ENCODE measurements at places on chromosomes 16 and 17.

GRCh38 chr17:32910769-32911168 lies 17.2 kb upstream of the TMEM98 start:
- no peak for DNase-seq

- no peak for DNase-seq
Measured at GRCh38 chr16:67248073-67248400, 742 bp upstream of the SLC9A5 start.

GRCh38 chr17:35089586-35090296 lies 26.2 kb upstream of the RFFL start:
- no peak for DNase-seq

GRCh38 chr17:66605541-66605940 lies 229.4 kb upstream of the CACNG5 start:
- DNase-seq = no peak

DNA sequence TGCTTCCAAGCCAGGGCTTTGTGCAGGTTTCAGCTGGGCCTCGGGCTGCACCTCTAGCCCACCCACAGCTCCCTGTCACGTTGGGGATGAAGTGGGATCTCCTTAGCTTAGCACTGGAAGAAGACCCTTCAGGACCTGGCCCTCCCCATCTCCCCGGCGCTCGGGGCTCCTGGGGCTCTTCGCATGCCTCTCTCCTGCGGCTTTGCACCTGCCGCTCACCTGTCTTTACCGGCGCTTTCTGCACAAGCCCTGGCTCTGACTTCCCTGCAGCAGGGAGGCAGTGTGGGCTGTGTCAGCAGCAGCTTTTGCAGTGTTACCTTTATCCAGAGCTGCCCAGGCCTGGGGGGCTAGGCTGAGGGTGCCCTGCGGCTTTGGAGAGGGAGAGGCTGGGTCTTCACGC lies 52.3 kb downstream of the NT5M start:
- no peak for DNase-seq

GRCh38 chr16:4053301-4053845 lies 62.9 kb downstream of the ADCY9 start:
- no peak for DNase-seq

GRCh38 chr16:81604960-81605383 lies 160.4 kb downstream of the CMIP start:
- DNase-seq = no peak

GRCh38 chr17:51366866-51367265 lies 106.5 kb downstream of the UTP18 start:
- no peak for DNase-seq

DNA sequence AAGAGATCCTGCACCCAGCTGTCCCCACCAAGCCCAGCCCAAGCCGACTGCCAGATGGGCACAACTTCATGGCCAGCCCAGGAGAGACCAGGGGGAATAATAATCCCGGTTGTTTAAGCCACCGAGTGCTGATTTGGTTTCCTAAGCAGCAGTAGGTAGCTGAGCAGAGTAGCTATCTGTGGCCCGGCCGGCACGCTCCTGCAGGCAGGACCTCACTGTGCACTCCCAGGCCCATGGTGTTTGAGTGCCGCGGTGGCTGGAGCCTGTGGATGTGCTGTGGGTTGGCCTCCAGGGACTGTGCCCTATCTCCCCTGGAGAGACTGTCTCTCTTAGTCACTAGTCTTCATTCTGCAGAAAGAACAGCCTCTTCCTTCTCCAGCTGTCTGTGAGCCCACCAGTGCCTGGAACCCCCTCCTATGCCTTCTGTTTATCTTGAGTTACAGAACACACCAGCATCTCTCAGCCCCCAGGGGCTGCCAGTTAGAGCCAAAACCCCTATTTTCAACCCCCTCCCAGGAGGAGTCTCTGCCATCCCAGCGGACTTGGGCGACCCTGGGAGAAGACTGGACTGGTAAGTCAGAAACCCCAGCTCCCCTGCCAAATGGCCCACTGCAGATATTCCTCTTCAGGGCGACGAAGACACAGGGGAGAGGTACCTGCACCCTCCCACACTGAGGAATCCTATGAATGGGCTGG lies 152.0 kb downstream of the SDK2 start:
- DNase-seq = no peak

GRCh38 chr17:79919862-79920720 lies 80.9 kb upstream of the CBX4 start:
- no peak for DNase-seq

- DNase-seq = no peak
Measured at GRCh38 chr16:85002099-85002541, 9.2 kb downstream of the ZDHHC7 start.

- no peak for DNase-seq
Measured at GRCh38 chr16:85539084-85539483, 74.0 kb upstream of the GSE1 start.

Measured in hematopoietic multipotent progenitor cell (in vitro differentiated cells).